Neural progenitor cell (in vitro differentiated cells): ENCODE measurements at places on chromosomes 2 and 18. TPM values are rescaled to one million over a fixed set of nuclear protein-coding genes. Genes with fewer than 3 reads are reported as not detected.

DNA sequence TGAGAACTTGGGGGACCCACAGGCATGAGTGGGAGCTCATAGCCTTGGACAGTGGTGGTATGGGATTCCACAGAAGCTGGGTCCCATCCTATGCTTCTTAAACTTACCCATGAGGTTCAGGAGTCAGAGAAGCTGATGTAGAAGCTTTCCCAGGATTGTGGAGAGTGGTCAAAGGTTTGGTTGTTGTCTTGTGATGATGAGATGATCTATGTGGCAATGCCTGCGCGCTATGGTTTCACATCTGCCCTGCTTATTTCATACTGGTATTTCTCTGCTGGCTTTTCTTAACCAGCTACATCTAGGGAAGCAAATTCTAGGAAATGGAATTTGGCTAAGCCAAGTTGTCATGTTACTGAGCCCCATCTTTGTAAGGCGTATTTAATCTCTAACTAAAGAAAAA, 168.6 kb downstream of the ZNF407 start:
- DNase-seq = no peak

ABCG5 gene
- total RNA-seq = not detected in 2 replicates

GRCh38 chr2:54573537-54573919, 117.4 kb downstream of the SPTBN1 start:
- DNase-seq = no peak

GRCh38 chr2:1675633-1676032, 68.7 kb downstream of the PXDN start:
- peak; percentile 38 for DNase-seq

DNA sequence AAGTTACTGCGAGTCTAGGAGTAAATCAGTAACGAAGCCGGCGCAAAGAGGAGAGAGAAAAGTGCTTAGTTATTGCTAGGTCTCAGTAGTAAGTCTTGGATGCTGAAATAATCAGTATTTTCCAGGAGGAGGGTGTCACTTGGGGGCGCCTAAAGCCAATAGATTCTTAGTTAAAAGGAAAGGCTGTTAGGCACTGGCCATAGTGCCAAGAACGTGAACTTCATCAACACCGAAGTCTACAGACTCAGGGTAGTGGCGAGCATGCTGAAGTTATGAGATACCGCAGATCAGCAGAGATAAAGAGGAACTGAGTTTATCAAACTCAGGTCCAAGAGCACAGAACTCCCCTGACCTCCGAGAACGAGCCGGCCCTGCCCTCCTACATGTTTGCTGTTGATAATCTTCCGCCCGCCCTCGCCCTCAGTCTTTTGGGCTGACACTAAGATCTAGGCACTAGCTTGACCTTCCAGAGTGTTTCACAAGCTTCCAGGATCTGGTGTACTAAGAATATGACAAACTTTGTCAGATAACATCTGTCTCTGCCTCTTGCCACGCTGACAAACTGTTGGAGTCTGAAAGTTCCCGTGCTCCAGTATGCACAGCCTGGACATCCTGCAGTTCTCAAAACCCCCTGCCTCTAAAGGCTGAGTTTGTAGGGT, 49.2 kb downstream of the CYB5A start:
- no peak for DNase-seq

GRCh38 chr2:234446404-234447076, 50.3 kb downstream of the ARL4C start:
- DNase-seq = no peak

DNA sequence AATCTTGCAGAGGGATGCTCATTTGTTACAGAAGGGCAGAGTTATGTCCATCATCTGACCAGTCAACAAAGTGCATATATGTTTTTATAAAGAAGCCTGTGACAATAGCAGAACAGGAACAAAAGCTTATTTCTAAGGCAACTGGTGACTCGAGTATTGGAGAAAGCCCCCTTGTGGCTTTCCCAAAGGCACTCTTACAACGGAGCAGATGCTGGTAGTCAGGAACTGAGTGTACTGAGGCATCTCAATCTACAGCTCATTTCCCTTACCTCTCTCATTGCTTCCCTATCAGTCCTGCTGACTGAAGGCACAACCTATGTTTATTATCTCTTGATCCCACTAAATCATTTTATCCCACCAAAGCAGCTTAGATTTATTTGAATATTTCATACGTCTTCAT, 557.1 kb upstream of the CHAC2 start:
- peak; percentile 44 for DNase-seq

GRCh38 chr2:10884574-10884975, 27.2 kb upstream of the KCNF1 start:
- no peak for DNase-seq

STEAP3 gene
- total RNA-seq = 0.30 and 1.2 TPM in 2 replicates

GRCh38 chr2:64120928-64121327, 23.3 kb downstream of the PELI1 start:
- DNase-seq = no peak

DNA sequence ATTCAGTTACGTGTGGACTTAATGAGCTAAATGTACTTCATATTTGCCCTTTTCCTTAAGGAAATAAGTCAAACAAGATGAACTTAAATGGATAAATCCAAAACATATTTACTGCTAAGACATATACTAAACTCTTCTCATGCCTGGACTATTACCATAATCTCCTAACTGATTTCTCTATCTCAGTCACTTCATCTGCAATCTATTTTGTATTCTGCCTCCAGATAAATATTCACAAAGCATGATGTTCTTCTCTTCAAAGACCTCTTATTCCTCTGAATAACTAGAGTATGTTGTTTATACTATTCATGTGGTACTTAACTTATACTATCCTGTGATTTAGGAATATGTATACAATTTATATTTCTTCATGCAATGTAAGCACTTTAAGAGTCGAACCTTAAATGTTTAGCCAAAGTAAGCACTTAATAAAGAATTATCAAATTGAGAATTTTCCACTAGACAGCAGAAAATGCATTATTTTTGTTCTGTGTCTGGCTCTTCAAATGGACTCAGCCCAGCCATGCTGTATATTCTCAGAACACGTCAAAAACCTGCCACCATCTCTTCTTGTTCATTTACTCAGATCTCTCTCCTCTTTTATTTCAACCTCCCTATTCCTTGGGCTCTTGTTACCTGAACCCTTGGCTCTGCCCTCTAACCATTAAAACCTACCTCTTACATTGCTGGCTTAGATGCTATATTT, 79.9 kb upstream of the ARHGAP28 start:
- DNase-seq = no peak

- no peak for DNase-seq
These were observed 717.9 kb upstream of the SLC8A1 start for GRCh38 chr2:41169744-41170143.

DNA sequence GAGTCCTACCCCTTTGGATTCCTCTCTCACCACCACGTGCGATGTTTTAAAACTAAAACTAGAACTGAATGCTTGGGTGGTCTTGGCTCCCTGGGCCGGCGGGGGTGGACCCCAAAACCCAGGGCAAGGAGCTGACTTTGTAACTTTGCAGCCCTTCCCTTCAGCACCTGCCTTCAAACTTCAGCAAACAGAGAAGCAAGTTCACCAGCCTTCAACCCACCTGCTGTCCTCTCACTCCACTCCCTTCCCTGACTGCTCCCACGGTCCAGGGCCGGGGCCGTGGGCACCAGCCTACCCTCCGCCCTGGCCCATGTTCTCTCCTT, 54.5 kb downstream of the COL6A3 start:
- no peak for DNase-seq

GRCh38 chr2:74392449-74392743, 12.3 kb upstream of the DCTN1 start:
- DNase-seq = no peak

DNA sequence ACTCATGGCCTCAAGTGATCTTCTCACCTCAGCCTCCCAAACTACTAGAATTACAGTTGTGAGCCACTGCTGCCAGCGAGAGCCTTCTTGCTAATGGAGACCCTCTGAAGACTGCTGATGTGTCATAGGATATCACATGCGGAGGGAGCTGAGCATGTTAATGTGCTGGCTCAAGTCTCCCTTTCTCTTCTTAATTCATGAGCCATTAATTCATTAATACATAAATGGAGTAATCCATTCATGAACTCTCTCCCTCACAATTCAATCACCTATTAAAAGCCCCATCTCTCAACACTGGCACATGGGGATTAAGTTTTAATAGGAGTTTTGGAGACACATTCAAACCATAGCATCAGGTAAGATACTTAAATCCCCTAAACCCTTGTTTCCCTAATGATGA, 54.8 kb downstream of the SYT4 start:
- no peak for DNase-seq

IMPA2 gene
- total RNA-seq = 41.9 and 85.3 TPM in 2 replicates

DNA sequence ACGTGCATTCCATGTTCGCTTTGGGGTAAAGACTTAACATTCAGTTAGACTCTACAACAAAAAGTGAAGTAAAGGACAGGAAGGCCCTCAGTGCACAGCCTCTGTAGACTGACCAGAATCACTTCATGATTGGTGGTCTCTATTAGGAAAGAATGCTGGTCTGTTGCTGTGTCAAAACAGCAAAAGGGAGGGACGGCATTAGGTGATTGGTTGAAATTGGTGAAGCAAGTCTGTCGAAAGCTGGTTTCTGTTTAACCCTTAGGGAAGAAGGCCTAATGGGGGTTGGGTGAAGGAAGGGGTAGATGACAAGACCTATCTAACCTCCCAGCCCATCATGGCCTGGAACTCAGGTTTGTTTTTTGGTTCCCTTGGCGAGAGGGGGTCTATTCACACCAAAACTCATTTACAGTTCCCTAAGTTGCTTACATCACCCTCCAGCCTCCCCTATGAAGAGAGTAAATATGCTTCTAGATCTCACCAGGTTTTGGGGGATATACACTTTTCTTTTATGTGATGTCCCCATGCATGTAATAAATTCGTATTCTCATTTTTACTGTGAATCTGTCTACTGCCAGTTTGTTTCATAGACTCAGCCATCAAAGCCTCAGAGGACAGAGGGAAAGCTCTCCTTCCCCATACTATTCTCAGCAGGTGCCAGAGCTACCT, 65.6 kb downstream of the TMEM17 start:
- DNase-seq = no peak

- no peak for DNase-seq
These were observed 23.2 kb upstream of the ACVR1 start for GRCh38 chr2:157899125-157899839.

GRCh38 chr2:64543008-64543697, 19.0 kb downstream of the AFTPH start:
- DNase-seq = no peak

DNA sequence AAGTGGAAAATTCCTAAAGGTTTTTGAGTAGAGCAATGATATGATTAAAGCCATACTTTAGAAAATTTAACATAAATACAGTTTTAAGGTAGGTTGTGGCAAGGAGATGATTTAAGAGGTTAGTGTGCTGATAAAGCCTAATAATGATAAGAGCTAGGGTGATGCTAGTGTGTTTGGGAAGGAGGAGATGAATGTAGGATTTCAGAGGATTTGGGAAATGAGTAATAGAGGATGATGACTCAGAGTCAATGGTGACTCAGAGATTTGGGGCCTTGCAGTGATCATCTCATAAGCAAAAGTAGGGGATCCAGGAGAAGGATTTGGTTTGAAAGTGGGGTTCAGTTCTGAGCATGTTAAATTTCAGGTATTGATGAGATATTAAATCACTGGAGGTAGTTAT, 23.3 kb downstream of the STAMBP start:
- no peak for DNase-seq

DNA sequence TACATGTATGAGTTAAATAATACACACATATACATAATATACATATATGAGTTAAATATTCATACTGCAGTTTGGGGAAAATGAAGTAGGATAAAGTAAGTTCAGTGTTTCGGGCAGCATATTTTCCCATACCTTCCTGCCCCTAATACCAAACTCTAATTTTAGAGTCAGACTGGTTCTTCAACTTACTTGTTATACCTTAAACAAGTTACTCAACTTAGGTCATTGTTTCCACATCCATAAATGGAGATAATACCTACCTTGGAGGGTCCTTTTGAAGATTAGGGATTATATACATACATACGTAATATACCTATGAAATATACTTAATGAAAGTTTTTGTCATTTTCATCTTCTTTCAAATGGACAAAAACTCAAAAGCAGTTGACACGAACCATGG, 8.4 kb downstream of the MEMO1 start:
- DNase-seq = no peak

DNA sequence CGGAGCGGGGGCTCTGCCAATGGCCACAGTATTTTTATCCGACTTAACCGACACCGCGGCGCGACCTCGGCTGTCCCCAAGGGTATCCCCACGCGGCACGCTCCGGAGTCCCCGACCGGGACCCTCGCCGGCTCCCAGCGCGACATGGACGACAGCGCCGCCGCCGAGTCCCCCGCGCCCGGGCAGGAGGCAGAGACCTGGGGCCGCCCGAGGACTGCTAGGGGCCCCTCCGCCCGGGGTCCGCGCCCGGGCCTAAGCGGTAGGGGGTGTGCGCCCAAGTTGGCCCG, 468 bp downstream of the UXS1 start:
- DNase-seq = peak; percentile 47

BUB1 gene
- 197 and 266 TPM in 2 replicates for total RNA-seq

GRCh38 chr18:28048612-28049011, 128.3 kb downstream of the CDH2 start:
- DNase-seq = no peak
